ENCODE measurements at places on chromosomes 4 and X.

- DNase-seq: no peak
Measured at GRCh38 chrX:118498351-118498750, 2.7 kb downstream of the DOCK11 start.

- no peak for DNase-seq
Measured at GRCh38 chr4:101864660-101865059, 74.1 kb downstream of the BANK1 start.

- DNase-seq: no peak
Measured at GRCh38 chrX:39811376-39811775, 286.4 kb downstream of the BCOR start.

DNA sequence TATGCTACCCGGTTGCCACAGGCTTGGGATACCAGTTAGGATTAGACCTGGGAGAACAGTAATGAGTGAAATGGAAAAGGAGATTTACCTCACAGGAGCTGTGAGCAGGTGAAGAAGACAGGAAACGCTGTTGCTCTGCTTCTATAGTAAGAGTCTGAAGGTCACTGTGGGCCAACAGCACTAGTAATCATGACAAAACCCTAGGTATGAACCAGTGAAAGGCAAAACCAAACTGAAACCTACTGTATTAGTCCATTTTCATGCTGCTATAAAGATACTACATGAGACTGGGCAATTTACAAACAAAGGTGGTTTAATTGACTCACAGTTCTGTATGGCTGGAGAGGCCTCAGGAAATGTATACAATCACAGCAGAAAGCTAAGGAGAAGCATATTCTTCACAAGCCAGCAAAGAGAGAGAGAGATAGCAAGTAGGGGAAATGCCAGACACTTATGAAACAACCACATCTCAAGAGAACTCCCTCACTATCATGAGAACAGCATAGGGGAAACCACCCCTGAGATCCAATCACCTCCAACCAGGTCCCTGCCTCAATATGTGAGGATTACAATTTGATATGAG is 736.7 kb upstream of the INTU start:
- DNase-seq: no peak

DNA sequence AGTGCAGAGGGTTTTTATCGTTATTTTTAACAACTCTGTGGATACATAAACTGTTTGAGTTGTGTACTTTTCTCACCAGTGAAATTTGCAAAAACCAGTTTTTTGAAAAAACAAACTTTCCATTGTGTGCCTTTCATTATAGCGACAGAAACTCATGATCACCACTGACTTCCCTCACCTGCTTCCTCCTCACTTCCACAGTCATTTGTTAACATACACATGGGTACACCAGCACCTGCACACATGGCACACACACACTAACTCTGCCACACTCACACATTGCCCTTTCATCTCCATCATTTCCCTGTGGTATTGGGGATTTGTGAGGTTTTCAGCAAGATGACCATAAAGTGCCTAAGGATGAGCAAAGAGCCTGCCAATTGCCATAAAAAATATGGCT is 20.6 kb downstream of the CLDN22 start:
- DNase-seq: no peak

GRCh38 chrX:115561605-115562479 is 868 bp downstream of the PLS3 start:
- peak; percentile 1 for DNase-seq

GRCh38 chrX:73270753-73271152 is 56.1 kb upstream of the NAP1L2 start:
- DNase-seq: no peak

DNA sequence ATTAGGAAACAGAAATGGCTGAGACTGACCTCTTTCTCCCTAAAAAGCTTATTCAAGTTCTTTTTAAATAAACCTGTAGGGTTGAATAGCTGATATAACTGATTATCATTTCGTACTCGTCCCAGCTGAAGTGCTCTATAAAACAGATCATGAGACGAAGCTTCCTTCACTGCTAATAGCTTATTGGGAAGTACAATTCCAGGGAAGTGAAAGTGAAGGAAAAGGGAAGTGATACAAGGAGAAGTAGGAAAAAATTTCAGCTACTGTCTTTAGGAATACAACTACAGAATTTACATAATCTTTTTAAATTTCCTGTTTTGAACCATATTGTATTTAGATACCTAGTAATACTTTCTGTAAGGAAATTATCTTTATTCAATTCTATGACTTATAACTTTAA is 103.0 kb downstream of the SNCA start:
- no peak for DNase-seq

DNA sequence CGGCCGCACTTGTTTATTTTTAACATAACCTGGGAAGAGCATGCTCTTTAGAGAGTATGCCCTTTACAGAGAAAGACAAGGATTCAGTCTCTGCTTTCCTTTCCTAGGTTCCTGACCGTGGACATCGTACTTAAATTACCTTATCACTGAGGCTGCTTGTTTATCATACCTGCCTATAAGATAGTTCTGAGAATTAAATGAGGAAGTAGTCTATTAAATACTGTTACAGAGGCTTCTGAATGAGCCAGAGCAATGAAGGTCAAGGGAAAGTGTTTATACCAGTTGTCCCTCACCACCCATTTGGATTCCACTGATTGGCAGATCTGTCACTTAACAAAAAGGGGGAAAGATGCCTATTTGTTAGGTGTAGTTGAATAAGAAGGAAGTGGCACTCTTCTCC is 10.0 kb downstream of the TXLNG start:
- no peak for DNase-seq

DNA sequence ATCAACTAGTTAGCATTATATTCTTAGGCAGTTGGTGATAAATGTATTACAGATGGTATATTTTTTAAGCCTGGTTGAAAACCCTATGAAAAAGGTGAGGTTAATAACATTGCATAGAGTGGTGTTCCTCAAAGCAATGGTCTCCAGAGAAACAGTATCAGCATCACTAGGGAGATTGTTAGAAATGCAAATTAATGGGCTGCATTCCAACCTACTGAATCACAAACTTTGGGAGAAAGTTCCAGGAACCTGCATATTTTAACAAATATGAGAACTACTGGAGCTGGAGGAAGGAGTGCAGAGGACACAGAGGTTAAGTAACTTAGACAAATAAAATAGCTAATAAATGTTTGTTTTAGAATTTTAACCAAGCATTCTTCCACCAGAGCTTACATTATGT is 166.9 kb upstream of the PCDH10 start:
- no peak for DNase-seq

- no peak for DNase-seq
Measured at GRCh38 chr4:17884063-17884462, 73.3 kb downstream of the NCAPG start.

DNA sequence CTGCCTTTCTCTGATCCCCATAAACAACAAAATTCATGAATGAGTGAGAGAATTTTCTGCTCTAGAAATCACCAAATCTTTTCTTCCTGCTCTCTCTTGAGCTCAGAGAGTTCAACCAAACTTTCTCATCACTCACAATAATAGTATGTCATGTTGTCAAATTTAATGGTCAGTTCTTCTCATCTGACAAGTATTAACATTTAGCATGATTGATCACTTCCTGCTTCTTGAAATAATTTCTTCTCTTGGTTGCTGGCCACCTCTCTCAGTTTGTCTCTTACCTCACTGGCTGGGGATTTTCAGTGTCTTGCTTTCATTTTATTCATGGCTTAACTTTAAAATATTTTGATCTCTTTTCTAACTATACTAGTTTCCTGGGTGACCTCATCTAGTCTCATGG is 25.5 kb upstream of the FGF5 start:
- no peak for DNase-seq

DNA sequence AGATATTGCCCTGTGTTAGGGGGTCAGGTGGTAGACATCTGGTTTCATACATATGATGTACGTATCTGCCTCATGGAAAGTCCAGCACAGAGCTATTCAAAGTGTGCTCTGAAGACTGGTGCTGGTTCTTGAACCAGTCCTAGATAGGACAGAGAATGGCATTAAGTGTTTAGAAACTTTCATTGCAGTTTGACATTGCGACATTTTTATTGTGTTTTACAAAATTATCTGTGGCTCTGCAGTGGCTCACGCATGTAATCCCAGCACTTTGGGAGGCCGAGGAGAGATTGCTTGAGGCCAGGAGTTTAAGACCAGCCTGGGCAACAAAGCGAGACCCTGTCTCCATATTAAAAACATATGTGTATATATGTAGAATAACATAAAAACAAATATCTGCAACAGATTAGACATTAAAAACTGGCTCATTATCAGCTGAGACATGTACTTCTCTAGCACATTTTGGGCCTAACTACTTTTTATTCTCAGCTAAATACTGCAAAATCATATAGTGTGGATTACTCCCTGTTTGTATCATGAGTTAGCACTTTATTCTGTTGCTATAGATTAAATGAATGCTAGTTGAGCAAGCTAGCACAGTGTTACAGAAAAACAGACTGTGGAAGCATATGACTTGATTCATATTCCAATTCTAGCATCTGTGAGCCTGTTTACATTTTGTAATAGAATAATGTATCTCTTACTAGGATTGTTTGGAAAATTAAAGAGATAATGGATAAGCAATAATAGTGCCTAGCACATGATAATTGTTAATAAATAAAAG is 57.1 kb downstream of the USP9X start:
- no peak for DNase-seq

DNA sequence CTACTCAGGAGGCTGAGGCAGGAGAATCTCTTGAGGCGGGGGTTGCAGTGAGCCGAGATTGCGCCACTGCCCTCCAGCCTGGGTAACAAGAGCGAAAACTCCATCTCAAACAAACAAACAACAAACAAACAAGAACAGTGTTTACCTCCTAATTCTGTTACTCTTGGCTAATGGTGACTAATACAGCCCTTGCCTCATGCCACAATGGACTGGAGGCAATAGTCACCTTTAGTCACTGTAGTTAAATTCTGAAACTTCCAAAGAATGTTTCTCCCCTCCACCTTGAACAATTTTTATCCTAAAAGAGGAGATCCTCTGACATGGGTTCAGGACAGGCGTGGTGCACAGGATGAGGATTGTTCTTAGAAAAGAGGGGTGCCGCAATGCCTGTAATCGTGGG is 241.2 kb upstream of the CTSO start:
- DNase-seq: no peak

- no peak for DNase-seq
Measured at GRCh38 chrX:114710571-114710970, 126.7 kb downstream of the HTR2C start.

DNA sequence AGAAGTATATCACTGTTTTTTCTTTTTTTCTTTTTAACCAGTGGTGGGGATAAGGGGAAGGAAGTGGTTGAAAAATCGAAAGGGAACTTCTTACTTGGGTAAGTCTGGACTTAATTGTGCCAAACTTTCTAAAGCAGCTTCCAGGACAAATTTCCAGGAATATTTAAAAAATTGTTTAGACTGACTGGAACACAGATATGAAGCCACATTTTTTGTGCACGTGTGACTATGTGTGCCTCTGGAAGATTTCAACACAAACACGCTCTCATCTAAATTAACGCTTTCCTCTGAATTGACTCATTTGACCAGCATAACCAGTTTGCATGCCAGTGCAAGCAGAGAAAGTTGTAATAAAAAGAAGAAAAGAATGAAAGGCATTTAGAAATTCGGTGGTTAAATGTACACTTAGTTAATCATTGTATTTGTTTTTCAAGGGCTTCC is 18.8 kb upstream of the YTHDC1 start:
- no peak for DNase-seq

DNA sequence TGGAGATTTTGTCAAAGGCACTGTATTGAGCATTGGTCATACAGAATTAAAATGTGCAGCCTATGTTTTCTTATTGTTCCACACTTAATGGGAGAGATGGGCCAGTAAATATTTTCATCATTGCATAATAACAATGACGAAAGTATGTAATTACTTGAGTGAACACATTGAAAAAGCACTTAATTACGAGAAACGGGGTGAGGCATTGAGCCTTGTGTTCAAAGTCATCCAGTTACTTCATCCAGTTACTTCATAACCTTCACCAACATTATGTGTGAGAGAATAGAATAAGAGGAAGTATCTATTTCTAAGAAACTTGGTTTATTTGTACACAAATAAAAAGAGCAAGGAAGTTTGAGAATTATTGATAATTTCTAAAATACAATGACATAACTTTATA is 1427.0 kb downstream of the ADGRL3 start:
- DNase-seq: no peak

DNA sequence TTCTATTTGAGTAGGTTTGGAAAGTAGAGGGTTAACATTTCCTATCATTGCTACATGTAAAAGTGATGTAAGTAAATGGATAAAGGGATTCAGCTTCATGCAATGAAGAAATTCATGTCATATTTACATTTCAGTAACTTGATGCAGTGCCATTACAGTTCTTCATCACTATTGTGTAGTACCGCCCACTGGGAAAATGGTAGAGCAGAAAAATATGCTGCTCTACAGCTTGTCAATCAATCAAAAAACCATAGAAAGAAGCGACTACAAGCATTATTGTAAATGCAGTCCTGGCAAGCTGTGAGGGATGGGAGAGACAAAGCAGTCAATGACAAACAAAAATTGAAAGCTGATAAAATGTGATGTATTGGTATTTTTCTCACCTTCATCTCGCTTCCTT is 1597.9 kb downstream of the RPA4 start:
- no peak for DNase-seq

- no peak for DNase-seq
Measured at GRCh38 chrX:110219920-110220319, 98.0 kb downstream of the AMMECR1 start.

DNA sequence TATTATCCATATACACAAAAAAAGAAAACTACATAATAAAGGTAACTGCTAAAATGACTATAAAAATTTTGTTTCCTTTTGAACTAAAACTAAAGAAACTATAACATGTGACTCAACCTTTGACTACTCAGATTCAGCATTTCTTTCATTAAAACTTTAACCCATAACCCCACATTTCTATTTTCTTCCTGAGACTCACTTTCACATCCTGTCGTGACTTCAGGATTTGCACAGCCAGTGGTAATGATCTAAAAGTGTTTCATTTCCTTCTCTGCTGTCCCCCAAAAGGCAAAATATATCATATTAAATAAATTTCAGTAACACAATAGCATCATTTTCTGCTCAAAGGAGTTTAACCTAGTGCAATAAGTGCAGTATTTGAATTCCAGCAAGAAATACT is 1022.4 kb upstream of the DIAPH2 start:
- no peak for DNase-seq

DNA sequence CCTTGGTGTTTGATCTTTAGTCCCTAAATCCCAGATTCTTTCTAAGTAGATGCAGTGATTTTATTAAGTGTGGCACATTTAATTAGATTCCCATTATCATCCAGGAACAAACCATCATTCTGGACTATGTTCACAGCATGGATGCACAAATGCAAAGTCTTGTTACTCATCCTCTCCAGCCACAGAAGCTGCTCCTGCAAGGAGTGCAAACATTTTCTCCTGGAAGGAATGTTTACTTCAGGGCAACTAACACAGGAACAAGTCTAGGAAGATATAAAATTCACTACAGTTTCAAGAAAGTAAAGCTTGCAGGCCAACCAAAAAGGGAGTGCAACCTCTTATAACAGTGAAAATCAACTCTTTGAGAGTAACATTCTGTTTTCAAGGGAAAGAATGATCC is 106.0 kb downstream of the IQCM start:
- no peak for DNase-seq

DNA sequence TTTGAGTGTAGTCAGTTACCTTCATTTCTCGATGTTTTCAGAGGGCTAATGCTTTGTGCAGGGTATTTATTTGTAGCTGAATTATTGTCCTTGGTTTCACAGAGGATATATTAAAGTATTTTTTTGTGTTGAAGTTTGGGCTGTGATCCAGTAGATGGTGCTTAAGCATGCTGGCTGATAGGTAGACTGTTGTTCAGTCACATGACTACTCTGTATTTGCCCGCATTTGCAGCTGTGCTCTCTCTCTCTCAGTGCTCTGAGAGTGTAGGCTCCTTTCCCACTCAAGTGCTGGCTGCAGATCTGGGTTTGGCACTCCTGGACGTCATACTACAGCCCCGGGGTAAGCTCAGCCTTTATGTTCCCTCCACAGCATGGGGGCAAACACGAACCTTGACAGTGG is 21.7 kb downstream of the RAB40AL start:
- DNase-seq: no peak
